Mucosa of gallbladder (tissue), 1 donor: ENCODE measurements at places on chromosomes 6 and 20. TPM values are rescaled to one million over a fixed set of nuclear protein-coding genes. Genes with fewer than 3 reads are reported as not detected.

DNA sequence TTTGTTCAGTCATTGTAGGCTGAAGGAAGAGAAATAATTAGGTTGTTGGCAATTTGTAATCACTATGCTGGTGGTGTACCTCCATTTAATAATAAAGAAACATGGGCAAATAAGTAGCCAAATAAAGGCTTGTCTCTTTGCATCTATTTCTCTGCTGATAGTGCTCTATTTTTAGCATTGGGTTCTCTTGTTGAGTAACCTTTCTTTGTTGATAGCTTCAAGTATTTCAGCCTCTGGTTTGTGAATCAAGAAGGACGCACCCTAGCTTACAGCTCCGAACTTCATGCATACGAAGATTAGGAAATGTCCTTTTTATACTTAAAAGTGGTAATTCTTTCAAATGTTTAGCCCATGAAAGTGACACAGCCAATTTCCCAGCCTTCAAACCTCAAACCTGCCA is 2.6 kb downstream of the PPP1R14C start:
- DNase-seq = no peak

DNA sequence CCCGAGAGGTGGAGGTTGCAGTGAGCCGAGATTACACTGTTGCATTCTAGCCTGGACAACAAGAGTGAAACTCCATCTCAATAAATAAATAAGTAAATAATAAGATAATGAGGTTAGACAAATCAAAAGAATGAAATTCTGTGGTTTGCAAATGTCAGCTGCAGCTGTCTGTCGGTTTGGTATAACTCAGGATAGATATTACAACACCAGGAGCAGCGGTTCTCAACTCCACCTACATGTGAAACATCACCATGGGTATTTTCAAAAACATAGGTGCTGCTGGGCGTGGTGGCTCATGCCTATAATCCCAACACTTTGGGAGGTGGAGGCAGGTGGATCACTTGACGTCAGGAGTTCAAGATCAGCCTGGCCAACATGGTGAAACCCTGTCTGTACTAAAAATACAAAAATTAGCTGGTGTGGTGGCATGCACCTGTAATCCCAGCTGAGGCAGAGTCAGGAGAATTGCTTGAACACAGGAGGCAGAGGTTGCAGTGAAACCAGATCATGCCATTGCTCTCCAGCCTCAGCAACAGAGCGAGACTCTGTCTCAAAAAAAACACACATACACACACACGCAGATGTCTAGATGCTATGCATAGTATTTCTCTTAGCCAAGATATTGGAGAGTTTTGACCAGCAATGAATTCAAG is 126.1 kb upstream of the LAMP5 start:
- no peak for DNase-seq

DNA sequence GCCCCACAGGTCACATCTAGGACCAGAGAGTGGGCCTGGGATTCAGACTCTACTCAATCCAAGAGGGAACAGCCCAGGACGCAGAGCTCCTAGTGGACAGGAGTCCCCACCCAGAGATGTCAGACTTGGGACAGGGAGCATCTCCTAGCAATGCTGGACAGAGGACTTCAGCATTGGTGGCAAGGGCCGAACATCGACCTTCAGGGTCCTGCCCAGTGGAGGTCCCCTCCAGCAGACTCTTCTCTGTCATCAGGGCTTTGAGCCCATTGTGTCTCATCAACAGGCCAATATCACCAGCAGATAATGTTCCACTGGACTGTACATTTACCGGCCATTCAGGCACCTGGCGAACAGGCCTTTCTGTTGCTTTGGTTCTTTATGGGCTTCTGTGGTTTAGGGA is 159.8 kb upstream of the SNX9 start:
- DNase-seq = no peak

- no peak for DNase-seq
Measured at GRCh38 chr20:46060301-46060881, 29.4 kb downstream of the NCOA5 start.

DNA sequence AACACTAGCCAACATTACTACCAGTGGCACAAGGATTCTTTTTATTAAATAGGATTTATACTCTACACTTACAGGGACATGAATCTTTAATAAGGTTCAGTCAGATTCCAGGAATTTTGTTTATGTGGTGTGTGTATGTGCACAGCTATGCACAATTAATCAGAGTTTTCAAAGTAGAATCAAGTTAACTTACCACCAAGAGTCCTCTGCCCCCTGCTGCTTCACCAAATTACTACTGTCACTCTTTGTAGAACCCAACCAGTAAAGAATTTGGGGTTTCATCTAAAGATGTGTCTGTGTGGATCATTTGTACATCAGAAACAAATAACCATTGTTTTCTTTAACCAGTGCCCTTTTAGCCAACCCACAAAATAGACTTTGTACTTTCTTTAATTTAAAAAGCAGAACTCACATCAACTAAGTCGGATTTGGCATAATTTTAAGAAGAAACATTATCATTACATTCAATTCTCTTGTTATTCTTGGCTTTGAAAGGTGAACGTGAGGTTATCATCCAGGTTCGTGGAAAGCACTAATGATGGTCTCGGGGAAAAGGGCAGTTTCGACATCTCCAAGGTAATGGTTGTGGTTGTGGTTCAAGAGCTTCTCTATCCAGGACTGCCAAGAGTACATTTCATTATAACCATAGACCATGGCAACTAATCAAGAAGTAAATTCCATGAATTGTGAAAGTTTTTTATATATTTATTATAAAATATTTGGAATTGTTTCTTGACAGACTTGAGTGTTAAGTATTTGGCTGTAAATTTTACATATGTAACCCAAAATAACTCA is 514.3 kb upstream of the ID4 start:
- no peak for DNase-seq

DEFB124 gene
- 0.81 TPM for total RNA-seq

GRCh38 chr6:12012038-12012557 is at the start of gene HIVEP1:
TSS of gene HIVEP1 (plus strand) at chr6:12012312. CDS start at chr6:12015629, 3,317 bp downstream.
- no peak for DNase-seq

GRCh38 chr20:11015440-11015839 is 341.6 kb upstream of the JAG1 start:
- no peak for DNase-seq
